ENCODE measurements at places on chromosomes 5 and 9. TPM values are rescaled to one million over a fixed set of nuclear protein-coding genes. Genes with fewer than 3 reads are reported as not detected.

GRCh38 chr9:125255781-125256391 is 5.7 kb upstream of the GAPVD1 start:
- DNase-seq: peak; percentile 43

GRCh38 chr9:36898431-36899020 is 135.5 kb downstream of the PAX5 start:
- peak; percentile 2 for DNase-seq

DNA sequence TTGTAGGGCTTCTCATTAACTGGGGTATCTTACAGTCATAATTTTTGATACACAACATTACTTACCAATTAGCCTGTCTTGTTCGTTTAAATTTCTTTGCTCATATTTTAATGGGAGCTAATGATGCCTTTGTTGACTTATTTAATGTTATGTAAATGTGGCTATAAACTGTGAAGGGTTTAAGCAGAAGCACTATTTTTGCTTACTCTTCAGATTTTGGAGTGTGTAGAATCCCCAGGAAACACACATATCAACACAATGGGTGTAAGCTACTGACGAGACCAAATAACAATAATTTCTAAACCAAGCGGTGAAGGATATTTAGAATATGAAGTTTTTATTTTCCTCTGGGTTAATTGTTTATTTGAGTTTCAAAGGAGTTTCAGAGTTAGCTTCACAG is 452.5 kb downstream of the EBF1 start:
- no peak for DNase-seq

PDCD1LG2 gene
- 4.3 TPM for polyA plus RNA-seq

GMCL2 gene
- not detected for polyA plus RNA-seq
